ENCODE measurements at places on chromosomes 1 and 21.

- no peak for DNase-seq
Measured at GRCh38 chr1:175331891-175332290, 139.3 kb upstream of the KIAA0040 start.

- DNase-seq, result no peak
Measured at GRCh38 chr1:164713456-164714207, 154.6 kb downstream of the PBX1 start.

- DNase-seq, result no peak
Measured at GRCh38 chr1:229033480-229033879, 237.4 kb upstream of the RAB4A start.

DNA sequence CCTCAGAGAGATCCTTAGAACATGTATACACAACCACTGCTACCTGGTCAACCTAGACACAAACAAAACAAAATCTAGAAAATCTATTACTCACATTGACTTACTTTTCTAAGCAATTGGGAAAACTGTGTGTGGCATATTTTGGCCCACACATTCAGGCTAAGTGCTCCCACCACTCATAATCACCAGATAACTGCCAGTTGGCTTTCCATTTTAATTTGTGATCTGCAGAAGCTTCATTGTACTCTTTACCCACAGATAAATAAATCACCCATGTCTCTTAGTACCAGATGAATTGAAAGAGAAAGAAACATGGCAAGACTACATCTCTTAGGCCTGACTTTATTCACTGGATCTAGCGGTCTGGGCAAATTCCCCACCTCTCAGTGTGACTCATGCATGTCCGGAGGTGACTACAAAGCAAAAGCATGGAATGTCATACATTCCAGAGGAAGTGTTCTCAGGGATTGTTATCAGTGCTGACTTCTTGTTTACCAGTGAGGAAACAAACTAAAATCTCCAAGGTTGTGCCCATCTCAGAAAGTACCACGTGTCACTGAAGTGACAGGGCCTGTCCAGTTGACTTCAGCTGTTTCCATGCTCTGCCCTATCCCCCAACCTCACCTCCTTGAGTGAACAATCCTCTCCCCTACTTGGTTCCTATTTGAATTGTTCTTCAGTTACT lies 52.4 kb upstream of the BCL10 start:
- DNase-seq, result no peak

DNA sequence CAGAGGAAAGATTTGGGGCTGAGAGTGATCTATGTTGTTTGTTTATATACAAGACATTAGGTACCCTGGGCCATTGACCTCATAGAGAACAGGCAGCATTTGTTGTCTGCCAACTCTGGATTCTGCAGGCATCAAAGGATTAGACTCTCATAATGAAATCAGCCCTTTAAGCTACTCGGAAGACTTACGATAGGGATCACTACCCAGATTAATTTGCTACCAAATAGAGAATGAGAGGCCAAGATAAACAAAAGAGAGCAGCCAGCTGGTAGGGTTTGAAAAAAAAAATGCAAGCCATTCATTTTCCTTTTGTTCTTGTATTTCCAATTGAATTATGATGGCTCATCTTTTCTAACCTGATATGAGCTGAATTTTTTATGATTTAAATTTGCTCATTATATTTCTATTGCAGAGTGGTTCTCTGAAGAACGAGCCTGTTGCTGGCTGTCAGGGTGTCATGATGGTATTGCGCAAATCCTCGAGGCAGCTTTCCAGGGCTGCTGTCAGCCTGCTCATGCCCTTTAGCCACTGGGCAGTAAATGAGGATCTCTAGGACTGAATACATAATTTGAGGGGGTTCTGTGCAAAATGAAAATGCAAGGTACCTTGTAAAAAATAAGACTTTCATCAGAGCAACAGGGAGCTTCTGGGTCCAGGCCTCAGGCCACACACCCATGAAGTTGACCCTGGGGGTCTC lies 116.4 kb upstream of the KCNJ15 start:
- DNase-seq, result no peak

DNA sequence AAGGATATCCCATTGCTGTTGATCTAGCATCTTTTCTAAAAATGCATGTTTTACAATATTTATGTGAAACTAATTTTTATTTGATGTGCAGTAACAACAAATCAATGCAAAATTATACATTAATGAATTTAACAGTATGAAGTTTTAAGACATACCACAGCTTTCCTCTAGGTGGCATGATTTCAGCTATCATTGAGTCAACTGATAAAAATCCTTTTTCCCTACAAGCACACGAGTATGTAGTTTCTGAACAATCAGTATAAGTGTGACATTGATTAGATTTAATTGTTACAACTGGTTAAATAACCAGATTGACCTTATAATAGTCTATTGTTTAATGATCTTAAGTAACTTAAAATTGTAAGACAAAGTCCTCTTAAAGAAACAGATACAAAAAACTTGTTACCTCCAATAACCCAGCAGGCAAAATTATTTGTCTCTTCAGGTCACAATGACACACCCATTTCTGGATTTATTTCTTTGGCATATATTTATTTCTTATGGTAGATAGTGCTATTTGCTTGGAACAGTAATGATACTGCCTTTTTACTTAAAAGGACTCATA lies 5.8 kb upstream of the TGFB2 start:
- DNase-seq, result no peak

- DNase-seq, result no peak
Measured at GRCh38 chr1:38197312-38198061, 150.9 kb upstream of the POU3F1 start.

- DNase-seq, result no peak
Measured at GRCh38 chr21:32753818-32754585, 17.6 kb downstream of the PAXBP1 start.

DNA sequence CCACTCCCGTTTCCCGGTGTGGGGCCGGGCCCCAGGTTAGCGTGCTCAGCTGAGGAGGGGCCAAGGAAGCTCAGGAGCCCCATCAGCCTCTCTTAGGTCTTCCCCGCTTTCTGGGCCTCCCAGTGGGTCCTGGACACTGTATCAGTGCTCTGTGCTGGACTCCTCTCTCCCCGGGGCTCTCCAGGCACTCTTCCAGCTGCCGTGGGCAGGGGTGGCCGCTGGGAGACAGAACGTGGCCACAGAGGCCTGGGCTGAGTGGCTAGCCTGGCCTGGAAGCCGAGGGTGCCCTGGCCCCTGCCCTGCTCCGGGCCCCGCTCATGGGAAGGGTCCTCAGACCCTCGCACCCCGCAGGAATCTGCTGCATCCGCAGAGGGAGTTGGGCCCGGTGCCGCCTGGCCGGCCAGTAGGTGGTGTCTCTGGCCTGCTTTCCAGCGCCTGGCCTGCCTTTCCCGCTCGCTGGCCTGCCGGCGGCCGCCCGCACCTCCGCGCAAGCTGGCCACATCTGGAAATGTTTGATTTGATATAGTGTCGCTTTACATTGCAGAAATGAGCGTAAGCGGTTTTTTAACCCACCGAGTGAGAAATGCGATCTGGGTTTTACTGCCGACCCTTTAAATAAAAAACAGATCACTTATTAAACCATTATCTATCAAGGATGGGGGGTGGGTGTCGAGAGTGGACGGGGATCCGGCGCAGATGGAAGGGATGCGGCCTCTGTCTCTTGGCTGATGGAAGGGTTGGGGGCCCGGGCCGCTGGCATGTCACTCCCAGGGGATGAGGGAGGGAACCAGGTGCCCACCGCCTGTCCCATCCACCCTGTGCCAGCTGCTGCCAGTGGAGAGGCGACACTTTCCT lies 74.4 kb upstream of the TTC34 start:
- no peak for DNase-seq

GRCh38 chr1:208654241-208654640 lies 410.1 kb upstream of the PLXNA2 start:
- DNase-seq, result no peak

DNA sequence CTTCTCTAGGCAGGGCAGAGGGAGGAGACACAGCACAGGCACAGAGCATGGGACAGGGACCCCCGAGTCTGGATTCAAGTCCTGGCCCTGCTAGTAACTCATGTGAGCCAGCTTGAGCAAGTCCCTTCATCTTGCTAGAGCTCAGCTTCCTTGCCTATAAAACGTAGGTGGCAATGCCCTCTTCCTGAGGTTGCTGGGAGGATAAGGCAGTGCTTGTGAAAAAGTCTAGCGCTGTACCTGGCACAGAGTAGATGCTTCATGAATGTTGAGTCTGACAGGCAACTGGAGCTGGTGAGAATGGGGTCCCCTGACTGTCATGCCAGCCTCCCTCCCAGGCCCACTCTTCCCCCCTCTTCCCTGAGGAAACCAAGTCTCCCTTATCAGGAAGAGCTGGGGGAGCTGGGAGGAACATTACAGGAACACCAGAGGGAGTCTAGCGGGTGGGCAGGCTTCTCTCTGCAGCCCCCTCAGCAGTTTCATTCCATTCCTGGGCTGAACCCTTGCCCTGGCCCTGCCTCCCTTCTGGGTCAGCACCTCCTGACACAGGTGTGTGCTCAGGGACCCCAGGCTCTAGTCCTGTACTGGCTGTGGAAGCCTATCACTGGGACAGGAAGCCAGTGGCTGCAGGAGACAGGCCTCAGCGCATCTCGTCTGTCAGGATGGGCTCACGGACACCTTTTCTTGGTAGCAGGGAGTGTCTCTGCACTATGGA lies 9.9 kb downstream of the CHRNB2 start:
- no peak for DNase-seq

DNA sequence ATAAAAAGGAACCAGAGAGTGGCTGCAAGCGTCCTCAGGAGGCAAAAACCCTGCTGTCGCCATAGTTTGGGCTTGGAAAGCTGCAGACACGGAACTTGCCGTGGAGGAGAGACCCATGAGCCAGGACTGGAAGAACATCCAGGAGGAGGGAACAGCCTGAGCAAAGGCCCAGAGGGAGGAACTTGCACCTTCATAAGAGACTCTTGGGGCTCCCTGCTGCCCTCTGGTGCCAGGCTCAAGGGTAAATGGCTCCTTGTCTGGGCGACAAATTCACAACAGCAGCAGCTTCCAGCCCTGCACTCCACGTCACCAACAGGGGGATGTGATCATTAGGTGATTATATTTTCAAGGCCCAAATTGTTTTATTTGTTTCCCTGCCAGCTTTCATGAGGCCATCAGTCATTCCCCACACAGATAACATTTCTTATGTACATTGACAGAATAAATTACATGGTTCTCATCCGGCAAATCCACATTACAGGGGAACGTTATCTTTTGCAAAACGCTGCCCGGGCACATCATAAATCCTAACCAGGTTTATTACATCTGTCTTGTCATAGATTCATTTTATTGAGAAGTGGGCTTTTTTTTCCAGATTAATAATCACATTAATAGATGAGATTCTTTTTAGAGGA lies 143.0 kb upstream of the GRIK3 start:
- DNase-seq, result peak; percentile 15

DNA sequence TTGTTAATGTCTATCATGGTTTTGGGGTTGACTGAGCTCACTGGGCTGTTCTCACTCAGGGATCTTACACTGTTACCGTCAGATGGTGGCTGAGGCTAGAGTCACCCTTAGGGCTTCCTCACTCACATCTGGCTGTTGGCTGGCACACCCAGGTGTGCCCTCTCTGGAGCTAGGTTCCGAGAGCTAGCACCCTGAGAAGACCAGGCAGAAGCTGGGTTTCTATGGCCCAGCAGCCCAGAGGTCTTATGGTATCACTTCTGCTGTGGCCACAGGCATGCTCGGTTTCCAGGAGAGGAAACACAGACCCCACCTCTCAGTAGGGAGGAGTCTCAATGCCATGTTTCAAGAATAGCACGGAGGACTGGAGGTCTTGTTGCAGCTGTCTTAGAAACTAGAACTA lies 20.7 kb upstream of the KIF1B start:
- DNase-seq, result no peak

DNA sequence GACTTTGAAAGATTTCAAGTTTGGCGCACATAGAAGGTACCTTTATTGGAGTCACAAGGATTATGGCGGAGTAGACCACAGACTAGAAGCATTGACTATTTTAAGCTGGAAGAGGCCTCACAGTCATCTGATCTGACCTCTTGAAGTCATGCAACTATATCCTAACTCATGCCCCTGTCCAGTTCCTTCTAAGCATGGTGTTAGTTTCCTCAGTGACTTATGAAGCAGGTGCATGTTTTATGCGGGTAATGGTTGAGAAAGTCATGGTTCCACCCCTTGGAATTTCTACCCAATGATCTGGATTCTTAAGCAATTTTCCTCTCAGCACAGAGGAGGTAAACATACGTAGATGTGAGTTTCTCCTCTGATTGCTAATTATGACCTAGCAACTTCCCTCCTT lies 11.7 kb downstream of the OLFML3 start:
- DNase-seq, result no peak

GRCh38 chr1:153652805-153653500 lies 5.5 kb upstream of the SNAPIN start:
- no peak for DNase-seq

DNA sequence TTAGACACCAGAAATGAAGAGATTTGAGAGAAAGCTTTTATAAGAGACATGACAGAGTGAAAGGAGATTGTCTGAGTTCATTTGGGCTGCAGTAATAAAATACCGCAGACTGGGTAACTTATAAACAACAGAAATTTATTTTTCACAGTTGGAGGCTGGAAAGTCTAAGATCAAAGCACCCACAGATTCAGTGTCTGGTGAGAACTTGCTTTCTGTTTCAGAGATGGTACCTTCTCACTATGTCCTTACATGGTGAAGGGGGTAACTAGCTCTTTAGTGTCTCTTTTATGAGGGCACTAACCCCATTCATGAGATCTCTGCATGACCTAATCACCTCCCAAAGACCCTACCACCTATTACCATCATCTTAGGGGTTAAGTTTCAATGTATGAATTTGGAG lies 30.9 kb upstream of the FCRL4 start:
- DNase-seq, result no peak
